Right hindlimb (tissue), 1 donor: ENCODE measurements at places on chromosomes 6 and 20.

DNA sequence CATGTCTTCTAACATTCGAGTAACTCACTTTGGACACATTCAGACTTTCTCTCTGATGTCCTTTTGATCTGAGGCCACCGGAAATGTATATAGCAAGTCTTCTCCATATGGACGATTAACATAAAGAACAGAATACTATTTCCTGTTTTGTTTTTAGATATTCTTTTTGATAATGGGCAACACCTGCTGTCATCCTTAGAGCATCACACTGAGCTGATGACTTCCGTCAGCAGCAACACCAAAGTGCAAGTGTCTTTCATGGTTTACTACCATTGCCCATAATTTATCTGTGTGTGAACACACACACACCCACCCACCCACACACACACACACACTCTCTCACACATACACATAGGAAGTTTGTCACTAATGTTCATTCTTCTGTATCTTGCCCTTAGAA lies 112.7 kb upstream of the SIM1 start:
- DNase-seq = no peak

- no peak for DNase-seq
Observed at GRCh38 chr6:147841547-147842148, 333.2 kb downstream of the SAMD5 start.

DNA sequence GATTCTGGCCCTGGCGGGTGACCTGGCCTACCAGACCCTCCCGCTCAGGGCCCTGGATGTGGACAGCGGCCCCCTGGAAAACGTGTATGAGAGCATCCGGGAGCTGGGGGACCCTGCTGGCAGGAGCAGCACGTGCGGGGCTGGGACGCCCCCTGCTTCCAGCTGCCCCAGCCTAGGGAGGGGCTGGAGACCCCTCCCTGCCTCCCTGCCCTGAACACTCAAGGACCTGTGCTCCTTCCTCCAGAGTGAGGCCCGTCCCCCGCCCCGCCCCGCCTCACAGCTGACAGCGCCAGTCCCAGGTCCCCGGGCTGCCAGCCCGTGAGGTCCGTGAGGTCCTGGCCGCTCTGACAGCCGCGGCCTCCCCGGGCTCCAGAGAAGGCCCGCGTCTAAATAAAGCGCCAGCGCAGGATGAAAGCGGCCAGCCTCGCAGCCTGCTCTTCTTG lies 868 bp upstream of the SLC2A4RG start:
- DNase-seq = peak; percentile 78

GRCh38 chr20:18304618-18305017 lies 16.3 kb downstream of the ZNF133 start:
- no peak for DNase-seq

GRCh38 chr6:24205020-24205492 lies 79.0 kb downstream of the NRSN1 start:
- peak; percentile 30 for DNase-seq
